ENCODE measurements at places on chromosomes 3 and 15.

GRCh38 chr3:78721771-78722543, 1045.8 kb downstream of the ROBO1 start:
- no peak for DNase-seq

- DNase-seq = no peak
Measured at GRCh38 chr3:17799312-17799711, 56.9 kb upstream of the TBC1D5 start.

DNA sequence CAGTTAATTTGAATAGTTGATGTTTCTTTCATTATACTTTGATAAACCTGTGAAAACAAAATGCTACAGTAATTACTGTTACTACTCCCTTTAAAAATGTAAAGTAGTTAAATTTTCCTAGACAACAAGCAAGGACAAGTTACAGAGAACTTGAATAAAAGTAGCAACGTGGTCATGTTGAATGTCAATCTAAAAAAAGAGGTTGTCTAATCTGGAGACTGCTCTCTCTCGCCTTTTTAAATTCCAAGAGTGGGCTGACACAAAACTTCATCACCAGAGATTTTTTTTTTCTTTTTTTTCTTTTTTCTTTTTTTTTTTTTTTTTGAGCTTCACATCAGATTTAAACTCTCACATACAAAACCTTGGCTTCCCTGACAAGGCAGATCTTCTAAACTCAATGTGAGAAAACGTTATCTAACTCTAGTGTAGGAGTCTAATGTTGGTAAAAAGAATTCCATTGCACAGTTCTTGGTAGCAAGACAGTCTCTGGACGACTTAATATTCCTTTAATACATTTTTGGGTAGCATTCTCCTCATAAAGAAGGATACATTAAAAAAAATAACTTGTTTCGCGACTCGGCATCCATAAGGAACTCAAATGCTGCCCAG, 4.1 kb downstream of the FOXP1 start:
- DNase-seq = no peak

- no peak for DNase-seq
Measured at GRCh38 chr3:33146791-33147445, 33.1 kb downstream of the CRTAP start.

GRCh38 chr3:122725106-122725505, 44.5 kb downstream of the PARP14 start:
- no peak for DNase-seq

- no peak for DNase-seq
Measured at GRCh38 chr3:33385423-33385822, 54.8 kb downstream of the UBP1 start.

GRCh38 chr15:48222627-48223026, 16.5 kb downstream of the SLC12A1 start:
- no peak for DNase-seq

GRCh38 chr3:111692593-111693552, 97.7 kb upstream of the ZBED2 start:
- no peak for DNase-seq

GRCh38 chr15:71333136-71333700, 217.9 kb downstream of the THSD4 start:
- no peak for DNase-seq

GRCh38 chr3:35322070-35322469, 317.3 kb upstream of the ARPP21 start:
- no peak for DNase-seq

GRCh38 chr3:127167315-127168043, 25.5 kb upstream of the PRR23E start:
- DNase-seq = no peak

DNA sequence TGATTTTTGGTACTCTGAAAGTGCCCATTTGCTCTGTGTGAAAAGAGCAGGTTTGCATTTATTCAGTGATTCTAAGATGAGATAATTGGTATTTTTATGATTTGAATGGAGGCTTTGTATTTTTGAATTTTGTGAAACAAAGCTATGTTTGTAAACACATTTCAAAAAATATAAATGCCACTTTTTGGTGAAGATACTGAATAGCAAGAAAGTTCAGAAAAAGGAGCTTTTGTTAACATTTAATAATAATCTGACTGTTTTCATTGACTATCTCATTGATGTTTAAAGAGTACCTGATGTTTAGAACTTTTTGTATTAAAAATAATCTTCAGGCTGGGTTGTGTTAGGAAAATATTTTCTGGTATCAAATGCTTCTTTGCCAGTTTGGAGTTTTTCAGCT, 23.7 kb downstream of the TCF12 start:
- no peak for DNase-seq

GRCh38 chr3:119221779-119222320, 18.8 kb downstream of the B4GALT4 start:
- DNase-seq = no peak

DNA sequence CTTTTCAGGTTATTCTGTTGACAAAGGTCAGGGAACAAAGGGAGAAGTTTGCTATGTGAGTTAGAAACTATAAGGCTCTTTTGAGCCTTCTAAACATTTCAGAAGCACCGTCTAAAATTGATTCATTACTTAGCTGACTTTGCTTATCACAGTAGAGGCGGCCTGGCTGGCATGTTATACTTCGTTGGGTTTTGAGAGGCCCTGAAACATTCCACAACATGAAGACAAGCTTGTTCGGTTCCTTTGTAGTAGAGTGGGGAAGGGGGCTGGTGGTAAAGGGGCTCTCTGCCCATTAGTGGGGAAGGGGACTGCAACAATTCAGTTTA, 23.6 kb downstream of the ZBTB38 start:
- no peak for DNase-seq

DNA sequence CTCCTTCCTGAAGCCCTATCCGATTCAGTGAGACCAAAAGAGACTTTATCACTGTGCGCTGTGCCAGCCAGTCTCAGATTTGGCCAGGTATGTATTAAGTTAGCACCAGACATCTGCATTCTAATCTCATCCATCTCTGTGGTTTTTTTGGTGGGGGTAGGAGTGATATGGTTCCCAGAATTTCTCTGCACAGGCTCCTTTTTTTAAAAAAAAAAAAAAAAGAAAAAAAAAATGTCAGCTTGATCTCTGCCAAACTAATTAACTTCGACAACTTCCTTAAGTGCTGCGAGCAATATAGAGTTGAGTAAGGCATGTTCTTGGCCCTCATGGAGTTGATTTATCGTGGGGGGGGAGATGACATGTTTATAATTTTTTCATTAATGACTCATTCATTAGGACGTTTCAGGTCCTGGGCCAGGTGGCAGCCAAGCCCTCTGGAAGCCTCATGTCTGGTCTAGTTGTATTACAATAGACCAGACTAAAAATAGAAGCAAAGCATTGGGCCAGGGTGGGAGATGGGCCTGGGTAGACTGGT, 12.9 kb downstream of the SLCO3A1 start:
- no peak for DNase-seq

- no peak for DNase-seq
Measured at GRCh38 chr3:169240786-169241486, 422.6 kb downstream of the MECOM start.

Measured in GM12865 (cell line).